ENCODE measurements at places on chromosomes 13 and 19. TPM values are rescaled to one million over a fixed set of nuclear protein-coding genes. Genes with fewer than 3 reads are reported as not detected.
A peak's percentile ranks its signal among the peaks of the same experiment; 100 is the strongest.

Gene CFAP97D2
- 0.69 TPM for total RNA-seq

Gene ZNF730
- total RNA-seq: 7.0 TPM

GRCh38 chr13:67283637-67284036, 53.5 kb upstream of the PCDH9 start:
- no peak for ATAC-seq

DNA sequence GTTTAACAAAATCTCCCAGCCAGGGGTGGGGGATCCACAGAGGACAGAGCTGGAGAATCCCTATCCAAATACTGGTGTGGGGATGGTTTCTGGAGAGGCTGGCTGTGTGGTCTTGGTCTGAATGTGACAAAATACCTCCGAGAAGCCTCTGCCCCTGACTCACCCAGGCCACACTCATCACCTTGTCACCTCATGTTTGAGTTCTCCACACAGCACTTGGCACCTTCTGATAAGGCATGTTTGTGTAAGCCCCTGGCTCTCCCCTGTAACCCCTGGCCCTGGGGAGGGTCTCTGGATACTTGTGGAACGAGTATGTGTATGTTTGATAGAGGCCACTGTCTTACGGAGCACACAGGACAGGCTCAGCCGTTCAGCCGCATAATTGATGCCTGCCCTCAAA, 14.7 kb downstream of the TECR start:
- ATAC-seq: no peak

GRCh38 chr19:33819880-33820781, 23.5 kb downstream of the KCTD15 start:
- peak; percentile 74 for ATAC-seq

GRCh38 chr19:3343619-3344502, 22.5 kb upstream of the NFIC start:
- no peak for ATAC-seq

GRCh38 chr19:10230861-10231611, at the start of gene S1PR2:
Gene S1PR2, minus strand, starts transcription at chr19:10231331. Its CDS starts 6,426 bp downstream, at chr19:10224905.
- peak; percentile 71 for ATAC-seq

Gene ZNF570
- 9.5 TPM for total RNA-seq

Gene MTUS2
- 9.6 TPM for total RNA-seq

Gene ZSWIM9
- 1.1 TPM for total RNA-seq

Gene EHD2
- total RNA-seq: 1.2 TPM

- no peak for ATAC-seq
These were observed 303.9 kb downstream of the FGF9 start for GRCh38 chr13:21974741-21975140.

Gene HPN
- 0.53 TPM for total RNA-seq

Gene UQCR11
- 128 TPM for total RNA-seq

Gene TMEM86B
- total RNA-seq: 5.3 TPM

DNA sequence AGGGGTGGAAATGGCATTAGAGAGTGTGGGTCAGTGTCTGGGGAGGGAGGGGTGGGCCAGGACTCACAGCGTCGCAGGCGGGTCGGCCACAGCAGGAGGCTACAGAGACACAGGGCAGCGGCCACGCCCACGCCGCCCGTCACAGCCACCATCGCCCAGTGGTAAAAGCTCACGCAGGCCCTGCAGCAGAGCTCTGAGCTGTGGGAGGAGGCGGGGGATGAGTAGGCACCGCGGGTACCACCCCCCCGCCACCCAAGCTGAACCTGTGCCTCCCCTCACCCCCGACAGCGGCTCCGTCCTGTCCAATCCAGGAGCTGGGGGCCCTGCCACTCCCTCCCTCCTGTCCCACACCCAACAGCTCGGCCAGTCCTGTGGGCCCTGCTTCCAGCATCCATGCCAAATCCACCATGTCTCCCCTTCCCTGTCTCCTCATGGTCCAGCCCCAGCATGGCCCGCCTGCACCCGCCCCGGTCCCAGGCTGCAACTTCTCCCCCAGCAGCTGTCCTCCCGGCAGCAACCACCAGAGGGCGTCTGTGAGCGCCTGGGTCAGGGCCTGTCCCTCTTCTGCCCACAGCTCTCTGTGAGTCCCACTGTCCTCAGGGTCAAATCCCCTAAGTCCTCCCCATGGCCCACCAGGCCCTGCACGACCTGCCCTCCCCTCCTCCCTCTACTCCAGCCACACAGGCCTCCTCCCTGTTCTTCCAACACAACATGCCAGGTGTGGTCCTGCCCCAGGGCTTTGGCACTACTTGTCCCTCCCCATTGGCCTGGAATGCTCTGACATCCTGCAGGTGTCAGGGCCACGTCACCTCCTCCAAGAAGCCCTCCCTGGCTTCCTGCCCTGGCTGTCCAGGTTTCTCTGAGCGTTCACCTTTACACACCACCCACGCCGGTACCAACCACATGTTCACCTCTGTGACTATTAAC, 6.0 kb downstream of the TEKTIP1 start:
- peak; percentile 60 for ATAC-seq

DNA sequence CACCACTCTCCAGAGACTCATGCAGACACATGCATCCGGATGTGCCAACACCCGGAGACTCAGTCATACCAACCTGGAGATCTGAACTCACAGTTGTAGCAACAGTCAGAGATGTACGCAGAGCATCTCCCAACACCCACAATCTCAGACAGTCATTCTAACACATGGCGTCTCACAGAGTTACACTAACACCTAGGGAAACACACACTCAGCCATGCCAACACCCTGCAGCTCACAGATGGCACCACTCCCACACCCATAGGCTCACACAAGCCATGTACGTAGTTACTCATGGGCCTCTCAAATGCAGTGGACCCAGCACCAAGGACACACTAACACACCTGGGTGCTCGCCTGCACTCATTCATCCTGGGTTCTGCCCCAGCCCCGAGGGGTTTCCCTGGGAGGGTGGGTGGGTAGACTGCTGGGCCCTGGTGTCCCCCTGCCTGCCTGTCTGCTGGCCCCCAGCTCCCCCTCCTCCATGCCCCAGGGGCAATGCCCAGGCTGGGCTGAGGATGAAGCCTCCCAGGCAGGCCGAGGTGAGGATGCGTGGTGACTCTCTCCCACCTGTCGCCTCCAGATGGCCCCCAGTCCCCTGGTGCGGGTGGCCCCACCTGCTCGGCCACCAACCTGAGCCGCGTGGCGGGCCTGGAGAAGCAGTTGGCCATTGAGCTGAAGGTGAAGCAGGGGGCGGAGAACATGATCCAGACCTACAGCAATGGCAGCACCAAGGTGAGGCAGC, 10.0 kb downstream of the PKN1 start:
- no peak for ATAC-seq

DNA sequence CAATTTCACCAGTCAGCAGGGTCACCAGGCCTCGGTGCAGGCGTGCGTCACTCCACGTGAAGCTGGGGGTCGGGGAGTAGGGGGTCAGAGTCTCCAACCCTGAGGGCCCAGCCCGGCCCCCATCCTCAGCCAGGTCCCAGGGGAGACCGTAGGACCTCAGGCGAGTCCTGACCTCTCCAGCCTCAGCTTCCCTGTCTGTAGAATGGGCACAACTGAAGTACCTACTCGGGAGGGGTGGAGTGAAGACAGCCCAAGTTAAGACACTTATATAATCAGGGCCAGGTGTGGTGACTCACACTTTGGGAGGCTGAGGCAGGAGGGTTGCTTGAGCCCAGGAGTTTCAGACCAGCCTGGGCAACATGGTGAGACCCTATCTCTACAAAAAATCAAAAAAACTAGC, 2.7 kb upstream of the SPACA4 start:
- peak; percentile 2 for ATAC-seq

GRCh38 chr13:99658261-99658991, 157.2 kb downstream of the TM9SF2 start:
- ATAC-seq: peak; percentile 71

- ATAC-seq: peak; percentile 72
These were observed 316.4 kb downstream of the GPC5 start for GRCh38 chr13:91714855-91715254.

DNA sequence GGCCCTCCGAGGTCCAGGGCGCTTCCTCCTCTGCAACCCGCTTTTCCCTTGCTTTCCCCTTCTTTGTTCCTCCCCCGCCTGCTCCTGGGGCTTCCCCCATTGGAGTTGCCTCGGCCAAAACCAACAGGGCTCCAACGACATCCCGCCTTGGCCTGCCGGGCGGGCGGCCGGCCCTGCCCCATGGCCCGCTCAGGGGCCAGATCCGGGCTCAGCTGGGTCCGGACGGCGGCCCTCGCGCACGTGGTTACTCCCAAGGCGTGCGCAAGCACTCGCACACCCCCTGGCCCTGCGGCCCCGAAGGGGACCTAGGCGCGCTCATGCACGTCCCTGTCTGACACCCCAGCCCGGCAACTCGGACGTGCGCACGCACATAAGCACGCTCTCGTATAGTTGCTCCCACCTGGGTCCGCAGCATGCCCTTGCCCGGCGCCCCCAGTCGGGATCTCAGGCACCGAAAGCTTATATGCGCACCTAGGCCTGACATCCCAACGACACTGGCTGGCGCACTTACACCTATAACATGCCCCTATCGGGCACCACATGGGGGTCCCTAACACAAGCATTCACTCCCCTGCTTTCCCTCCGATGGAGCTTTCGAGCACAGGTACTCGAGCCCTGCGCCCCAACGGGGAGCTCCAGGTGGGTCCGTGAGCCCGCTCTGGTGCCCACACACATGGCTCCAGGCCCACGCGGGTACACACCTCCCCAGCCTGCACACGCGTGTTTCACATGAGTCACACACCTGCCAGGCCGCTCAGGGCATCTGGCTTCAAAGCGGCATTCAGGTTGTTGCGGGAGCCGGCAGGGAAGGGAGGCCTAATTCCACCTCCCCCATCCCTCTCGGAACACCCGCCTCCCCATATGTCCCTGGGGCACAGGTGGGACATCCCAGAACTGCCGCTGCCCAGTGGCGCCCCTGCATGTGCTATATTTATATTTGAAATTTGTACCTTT, 15.0 kb downstream of the NFIX start:
- no peak for ATAC-seq

Gene KLK4
- 2.3 TPM for total RNA-seq

DNA sequence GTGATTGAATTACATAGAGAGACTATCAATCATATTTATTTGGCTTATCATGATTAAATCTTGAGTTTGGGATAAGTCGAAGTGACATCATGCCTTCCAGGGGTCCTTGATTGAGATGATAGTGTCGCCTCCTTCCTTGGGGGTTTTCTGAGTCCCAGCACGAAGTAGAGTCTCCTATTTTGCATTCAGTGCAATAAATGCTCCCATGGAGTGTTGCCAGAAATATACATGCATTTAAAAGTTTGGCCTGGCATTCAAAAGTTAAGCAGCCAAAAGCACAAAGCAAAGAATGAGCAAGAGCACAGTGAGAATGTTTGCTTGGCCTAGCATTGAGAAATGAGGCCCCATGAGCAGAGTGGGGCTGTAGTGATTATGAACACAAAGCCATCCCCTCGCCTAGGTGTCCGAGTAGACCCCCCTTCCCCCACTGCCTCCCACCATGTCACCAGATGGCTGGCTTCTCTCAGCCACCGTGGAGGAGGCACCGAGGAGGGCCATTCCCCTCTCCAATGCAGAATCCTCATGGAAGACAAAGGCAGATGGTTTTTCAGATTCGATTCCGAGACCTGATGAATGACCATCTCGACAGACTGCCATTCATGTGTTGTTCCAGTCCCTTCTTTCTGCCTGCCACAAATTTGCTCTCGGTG, 58.8 kb upstream of the UBL3 start:
- ATAC-seq: no peak

- no peak for ATAC-seq
These were observed 15.0 kb downstream of the POLR1D start for GRCh38 chr13:27636589-27637288.

Gene IRS2
- total RNA-seq: 9.8 TPM

- no peak for ATAC-seq
These were observed 30.4 kb downstream of the ELAVL1 start for GRCh38 chr19:7975037-7975436.

GRCh38 chr19:27966390-27966816, 1246.5 kb downstream of the UQCRFS1 start:
- no peak for ATAC-seq

Gene CXCL17
- not detected for total RNA-seq

GRCh38 chr13:28819046-28819730, 951 bp upstream of the MTUS2 start:
- ATAC-seq: peak; percentile 65

DNA sequence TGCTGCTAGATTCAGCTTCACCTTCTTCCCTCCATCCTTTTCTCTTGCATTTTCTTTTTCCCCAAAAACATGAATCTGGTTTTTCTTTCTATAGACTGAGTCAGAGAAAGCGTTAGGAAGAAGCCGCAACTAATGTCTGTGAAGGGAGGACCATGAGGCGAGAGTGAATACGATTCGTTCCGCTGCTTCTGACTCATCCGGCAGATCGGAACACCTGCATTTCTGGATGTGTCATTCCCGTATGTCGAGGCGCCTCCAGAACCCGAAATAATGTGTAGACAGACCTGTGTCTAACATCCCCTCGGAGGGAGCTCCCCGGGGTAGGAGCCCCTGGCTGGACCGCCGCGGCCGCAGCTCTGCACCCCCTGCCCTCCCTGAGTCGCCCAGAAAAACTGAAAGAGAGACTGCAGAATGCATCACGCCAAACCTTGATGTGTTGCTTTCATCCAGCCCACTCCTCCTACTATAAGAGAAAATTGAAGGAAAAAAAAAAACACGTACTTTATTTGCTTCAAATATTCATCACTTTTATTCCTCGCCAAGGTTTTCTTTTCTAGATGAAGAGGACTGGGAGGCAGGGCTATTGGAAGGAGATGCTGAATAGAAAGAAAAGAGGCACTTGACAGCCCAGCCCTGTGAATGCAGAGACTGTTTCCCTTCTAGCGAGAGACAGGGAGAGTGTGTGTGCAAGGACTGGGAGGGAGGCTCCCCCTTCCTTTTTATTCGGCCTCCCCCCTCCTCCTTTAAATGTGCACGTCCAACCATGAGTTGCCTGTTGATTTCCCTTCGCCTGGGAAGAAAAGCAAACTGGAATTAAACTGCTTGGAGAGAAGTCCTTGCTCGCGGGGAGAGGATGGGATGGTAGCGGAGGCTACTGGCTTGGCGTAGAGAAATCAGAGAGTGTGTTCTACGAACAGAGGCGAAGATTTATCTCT, 616 bp upstream of the PCDH17 start:
- ATAC-seq: no peak

DNA sequence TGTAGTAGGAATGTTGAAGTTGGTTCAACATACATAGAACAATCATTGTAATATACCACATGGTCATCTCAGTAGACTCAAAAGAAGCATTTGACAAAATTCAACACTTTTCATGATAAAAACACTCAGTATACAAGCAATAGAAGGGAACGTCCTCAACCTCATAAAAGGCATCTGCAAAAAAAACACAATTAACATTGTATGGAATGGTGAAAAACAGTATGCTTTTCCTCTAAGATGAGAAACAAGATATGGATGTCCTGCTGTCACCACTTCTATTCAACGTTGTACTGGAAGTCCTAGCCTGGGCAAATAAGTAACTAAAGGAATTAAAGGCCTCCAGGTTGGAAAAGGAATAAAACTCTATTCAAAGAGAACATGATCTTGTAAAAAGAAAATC, 54.5 kb downstream of the FNDC3A start:
- no peak for ATAC-seq

- ATAC-seq: no peak
These were observed 689.3 kb upstream of the ATXN8OS start for GRCh38 chr13:69418319-69418718.

- no peak for ATAC-seq
These were observed 148.7 kb downstream of the NALCN start for GRCh38 chr13:101267656-101268055.

Gene OR7A5
- total RNA-seq: not detected

Gene TEX101
- total RNA-seq: not detected

Gene RASGRP4
- 0.38 TPM for total RNA-seq

Measured in motor neuron (in vitro differentiated cells).